ENCODE measurements at places on chromosomes 5 and 9. TPM values are rescaled to one million over a fixed set of nuclear protein-coding genes. Genes with fewer than 3 reads are reported as not detected.

DNA sequence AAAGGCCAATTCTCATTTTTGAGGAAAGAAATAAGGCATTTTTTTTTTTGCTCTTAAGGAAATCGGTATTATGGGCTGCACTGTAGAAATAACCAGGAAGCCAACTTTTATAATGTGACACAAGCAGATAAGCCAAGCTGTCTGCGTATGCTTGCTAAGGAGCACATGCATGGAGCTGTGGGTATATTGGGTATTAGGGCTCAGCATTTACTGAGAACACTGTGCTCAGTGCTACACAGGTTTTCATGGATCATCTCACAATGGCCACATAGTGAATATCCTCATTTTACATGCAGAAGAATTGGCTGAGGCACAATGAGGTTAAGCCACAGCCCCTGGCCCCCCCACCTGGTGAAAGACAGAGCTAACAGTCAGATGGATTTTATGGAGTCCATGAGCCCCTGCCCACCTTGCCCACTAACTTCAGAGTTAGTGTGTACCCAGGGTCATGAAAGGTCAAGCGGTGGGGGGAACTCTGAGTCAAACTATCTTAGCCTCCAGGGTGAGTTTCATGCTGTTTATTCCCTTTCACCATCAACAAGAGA lies 204.8 kb downstream of the SPATA31A6 start:
- DNase-seq, result no peak

DNA sequence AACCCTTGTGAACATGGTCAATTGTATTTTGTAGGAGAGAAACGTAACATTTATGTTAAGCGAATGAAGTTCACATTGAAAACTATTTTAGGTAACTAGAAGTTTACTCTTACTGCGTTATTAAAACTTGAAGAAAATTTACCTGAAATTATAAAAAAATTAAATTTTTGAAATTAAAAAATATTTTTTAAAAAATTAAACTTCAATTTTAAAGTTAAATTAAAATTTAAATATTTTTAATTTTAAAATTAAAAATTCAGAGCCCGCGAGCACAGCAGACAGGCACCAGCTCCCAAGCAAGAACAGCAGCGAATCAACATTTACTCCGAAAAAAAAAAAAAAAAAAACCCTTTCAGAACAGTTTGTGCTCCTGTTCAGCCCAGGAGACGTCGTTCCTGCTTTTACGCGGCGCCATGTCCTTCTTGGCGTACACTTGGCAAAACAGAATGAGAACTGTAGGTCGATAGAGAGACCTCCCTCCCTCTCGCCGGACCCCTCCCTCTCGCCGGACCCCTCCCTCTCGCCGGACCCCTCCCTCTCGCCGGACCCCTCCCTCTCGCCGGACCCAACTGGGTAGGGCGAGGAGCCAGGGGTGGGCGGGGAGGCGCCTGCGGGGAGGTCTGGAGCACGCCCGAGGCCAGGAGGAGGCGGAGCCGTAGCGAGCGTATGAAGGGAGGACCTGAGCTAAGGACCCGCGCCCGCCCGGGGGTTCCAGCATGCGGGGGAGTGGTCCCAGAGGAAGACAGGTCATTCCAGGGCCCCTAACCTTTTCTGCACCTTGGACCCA lies 235.8 kb downstream of the ROR2 start:
- peak; percentile 43 for DNase-seq

GRCh38 chr5:51225789-51226742 lies 157.2 kb upstream of the ISL1 start:
- no peak for DNase-seq

RASGEF1C gene
- 2.0 TPM for total RNA-seq

SHOC1 gene
- not detected for total RNA-seq

NLN gene
- 55.2 TPM for total RNA-seq

- DNase-seq, result peak; percentile 41
These were observed at the start of gene FAM169A for GRCh38 chr5:74865804-74866595. TSS of gene FAM169A (minus strand) at chr5:74866387. CDS start at chr5:74841676, 24,711 bp downstream.

All from neural crest cell (in vitro differentiated cells).